ENCODE measurements at places on chromosomes 3 and 15.

DNA sequence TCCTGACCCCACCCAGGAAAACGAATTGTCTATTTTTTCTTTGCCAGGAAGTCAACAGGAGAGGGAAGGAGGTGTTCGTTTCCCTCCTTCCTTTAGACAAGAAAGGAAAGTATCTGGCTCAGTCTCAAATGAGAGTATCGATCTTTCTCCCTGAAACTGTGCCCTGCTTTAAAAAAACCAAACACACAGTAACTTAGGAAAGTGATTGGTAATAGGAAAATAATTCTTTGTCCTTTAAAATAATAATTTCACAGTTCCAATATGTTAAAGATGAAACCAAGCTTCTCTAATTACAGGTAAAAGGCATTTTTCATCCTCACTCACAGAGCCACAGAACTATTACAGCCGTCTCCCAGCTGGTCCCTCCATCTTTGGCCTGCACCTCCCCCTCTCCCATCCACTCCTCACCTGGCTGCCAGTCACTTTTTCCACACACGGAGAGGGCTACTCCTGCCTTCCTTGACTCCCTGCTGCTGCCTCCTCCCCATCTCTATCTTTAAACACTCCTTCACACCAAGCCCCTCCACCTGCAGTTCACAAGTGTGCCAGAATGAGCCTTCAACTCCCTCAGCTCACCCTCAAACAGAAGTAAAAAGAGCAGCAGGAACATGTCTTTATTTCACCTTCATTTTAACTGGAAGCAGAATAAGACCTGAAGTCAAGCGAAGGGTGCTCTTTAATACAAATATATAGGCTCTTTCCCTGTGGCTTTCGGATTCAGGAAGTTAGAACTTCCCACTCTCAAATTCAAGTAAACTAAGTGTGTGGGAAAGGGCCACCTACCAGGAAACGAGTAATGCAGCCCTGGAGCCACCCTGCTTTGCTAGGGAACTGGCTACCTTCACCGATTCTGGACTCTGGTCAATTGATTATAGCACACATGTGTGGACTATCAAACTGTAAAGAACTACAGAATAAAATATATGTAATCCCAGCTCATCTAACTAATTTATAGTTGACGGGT, 116.4 kb downstream of the SENP2 start:
- no peak for DNase-seq

- no peak for DNase-seq
Measured at GRCh38 chr3:69901802-69902201, 97.7 kb upstream of the SAMMSON start.

GRCh38 chr15:83764201-83764838, 110.4 kb downstream of the ADAMTSL3 start:
- DNase-seq = no peak

- no peak for DNase-seq
Measured at GRCh38 chr3:113194823-113195401, 16.4 kb upstream of the BOC start.

GRCh38 chr15:33310481-33311311, at the start of gene RYR3:
TSS of gene RYR3 (plus strand) at chr15:33310967. CDS start at chr15:33311046, 79 bp downstream.
- no peak for DNase-seq

GRCh38 chr15:92981333-92981732, 81.2 kb downstream of the CHD2 start:
- DNase-seq = no peak

DNA sequence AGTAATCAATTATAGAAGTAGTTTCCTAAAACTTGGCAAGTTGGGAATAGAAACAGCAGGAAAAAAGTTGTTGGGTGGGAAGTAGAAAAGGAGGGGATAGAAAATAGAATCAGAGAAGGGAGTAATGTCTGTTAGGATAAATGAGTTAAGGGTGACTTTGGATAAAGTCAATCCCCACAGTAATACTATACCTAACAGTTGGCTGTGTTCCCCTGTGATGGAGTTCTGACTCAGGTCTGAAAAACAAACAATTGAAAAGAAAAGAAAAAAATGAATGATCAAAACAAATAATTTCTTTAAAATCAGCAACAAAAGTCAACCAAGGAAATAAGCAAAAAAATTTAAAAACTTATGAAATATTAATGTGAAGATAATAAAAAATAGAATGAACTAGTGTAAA, 50.3 kb downstream of the EMC4 start:
- DNase-seq = no peak

DNA sequence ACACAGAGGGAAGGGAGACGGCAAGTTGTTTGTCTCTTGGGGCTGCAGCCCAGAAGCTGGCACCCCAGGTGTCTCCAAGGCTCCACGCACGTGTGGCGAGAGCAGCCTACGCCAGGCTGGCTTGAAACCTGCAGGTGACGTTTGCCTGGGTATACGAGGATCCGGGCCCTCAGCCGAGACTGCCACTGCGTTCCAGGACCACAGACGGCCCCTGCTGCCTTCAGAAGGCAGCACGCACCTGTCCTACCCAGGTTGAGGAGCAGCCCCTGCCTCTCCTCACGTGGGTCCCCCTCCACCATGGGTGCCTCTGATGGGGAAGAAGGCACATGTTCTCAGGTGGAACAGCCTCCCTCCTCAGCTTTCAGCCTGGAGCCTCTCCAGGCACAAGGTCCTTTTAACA, 75.3 kb upstream of the PRR20G start:
- no peak for DNase-seq

DNA sequence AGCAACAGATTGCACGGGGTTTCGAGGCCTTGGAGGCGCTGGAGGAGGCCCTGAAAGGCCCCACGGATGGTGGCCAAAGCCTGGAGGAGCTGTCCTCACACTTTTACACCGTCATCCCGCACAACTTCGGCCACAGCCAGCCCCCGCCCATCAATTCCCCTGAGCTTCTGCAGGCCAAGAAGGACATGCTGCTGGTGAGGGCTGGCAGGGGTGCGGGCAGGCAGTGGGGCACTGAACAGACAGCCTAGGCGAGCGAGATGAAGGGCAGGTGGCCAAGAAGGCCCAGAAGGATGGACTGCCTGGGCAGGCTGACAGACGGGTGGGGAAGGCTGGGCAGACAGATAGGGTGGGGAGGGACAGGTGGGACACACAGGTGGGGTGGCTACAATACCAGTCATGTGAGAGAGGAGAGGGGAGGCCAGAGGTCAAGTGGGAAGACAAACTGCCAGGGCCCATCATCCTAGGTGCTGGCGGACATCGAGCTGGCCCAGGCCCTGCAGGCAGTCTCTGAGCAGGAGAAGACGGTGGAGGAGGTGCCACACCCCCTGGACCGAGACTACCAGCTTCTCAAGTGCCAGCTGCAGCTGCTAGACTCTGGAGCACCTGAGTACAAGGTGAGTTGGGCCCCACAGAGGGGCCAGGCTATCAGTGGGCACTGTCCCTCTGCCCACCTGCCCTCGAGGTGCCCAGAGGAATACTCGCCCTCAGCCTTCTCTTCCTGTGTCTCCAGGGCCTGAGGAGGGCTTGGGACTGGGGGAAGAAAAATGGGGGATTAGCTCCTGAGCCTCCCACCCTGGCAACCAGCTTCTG, 3.1 kb downstream of the PARP3 start:
- DNase-seq = no peak

All from bone marrow (tissue), 2 donors.